T-cell (primary cell): ENCODE measurements at places on chromosomes 11 and 22.

- no peak for DNase-seq
These were observed 12.7 kb downstream of the MUC2 start for GRCh38 chr11:1087279-1087960.

DNA sequence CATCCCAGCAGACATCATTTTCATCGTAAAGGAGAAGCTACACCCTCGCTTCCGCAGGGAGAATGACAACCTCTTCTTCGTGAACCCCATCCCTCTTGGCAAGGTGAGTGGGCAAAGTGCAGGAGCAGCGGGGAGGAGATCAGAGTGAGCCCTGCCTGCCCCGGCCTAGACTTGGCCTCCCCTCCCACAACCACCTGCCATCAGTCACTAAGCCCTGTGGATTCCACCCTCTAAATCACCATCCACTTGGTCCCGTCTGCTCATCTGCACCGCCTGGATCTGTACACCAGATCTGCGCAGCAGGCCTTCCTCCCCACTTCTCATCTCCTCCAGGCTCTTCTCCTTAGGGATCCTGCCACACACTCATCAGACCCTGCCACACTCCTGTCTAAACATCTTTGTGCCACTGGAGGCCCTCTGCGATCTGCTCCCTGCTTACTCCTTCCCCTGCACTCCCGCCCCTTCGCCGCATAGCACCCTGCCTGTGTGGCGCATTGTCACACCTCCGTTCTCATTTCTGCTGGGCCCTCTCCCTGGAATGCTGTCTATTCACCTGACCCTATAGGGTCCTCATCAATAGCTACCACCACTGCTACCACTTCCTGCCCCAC, 14.2 kb downstream of the UCP2 start:
- DNase-seq, result no peak

DNA sequence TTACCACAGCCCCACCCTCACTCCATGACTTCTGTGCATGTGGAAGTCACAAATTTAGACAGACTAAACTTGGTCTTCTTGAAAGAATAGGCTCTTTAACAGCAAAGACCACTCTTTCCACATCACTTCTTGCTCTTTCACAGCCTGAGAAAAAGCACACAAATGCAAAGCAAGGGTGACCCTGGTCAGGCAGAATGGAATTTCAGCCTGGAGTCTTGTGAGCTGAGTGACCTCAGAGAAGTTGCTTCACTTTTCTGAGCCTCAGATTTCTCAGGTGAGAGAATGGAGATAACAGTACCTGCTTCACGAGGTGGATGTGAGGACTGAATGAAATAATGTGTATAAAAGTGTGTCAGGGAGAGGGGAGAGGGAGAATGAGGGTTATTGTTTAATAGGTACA, 26.8 kb upstream of the LIPT2 start:
- DNase-seq, result no peak

GRCh38 chr22:49551897-49552614, 275.6 kb downstream of the BRD1 start:
- DNase-seq, result no peak

- no peak for DNase-seq
These were observed 105.6 kb downstream of the SLC1A2 start for GRCh38 chr11:35313760-35314153.

GRCh38 chr11:114138411-114138810, 78.9 kb downstream of the ZBTB16 start:
- DNase-seq, result no peak

DNA sequence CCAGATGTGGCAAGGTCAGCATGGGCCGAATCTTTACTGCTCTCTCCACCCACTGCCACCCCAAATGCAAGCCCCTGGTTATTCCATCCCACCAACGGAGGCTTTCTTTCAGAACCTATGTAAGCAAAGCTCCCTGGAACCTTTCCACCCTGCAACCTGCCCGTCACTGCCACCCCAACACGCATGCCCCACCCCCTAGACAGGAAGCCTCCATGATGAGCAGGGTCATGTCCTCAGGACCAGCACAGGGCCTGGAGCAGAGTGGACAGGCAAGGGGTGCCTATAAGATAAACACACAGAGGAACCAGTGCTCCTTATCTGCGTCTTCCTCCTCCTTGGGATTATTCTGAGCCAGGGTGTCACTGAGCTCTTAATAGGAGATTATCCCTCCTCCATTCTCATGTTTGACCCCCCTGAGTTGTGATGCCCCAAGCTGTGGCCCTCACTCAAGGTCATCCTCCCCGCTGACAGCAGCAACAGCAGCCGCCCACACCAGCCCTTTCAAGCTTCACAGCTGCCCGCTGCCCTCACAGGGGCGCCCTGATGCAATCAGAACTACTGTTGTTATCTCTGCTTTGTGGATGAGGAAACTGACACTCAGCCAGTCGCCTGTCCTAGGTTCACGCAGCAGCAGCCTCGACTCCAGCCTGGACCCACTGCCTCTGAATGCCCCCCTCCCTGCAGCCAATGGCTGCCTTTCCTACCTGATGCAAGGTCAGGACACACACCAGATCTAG, 647.3 kb downstream of the TBC1D22A start:
- no peak for DNase-seq

- DNase-seq, result no peak
These were observed 2.7 kb downstream of the ARHGAP1 start for GRCh38 chr11:46697723-46698122.

GRCh38 chr22:45602004-45602733, 69.5 kb upstream of the ATXN10 start:
- DNase-seq, result no peak

DNA sequence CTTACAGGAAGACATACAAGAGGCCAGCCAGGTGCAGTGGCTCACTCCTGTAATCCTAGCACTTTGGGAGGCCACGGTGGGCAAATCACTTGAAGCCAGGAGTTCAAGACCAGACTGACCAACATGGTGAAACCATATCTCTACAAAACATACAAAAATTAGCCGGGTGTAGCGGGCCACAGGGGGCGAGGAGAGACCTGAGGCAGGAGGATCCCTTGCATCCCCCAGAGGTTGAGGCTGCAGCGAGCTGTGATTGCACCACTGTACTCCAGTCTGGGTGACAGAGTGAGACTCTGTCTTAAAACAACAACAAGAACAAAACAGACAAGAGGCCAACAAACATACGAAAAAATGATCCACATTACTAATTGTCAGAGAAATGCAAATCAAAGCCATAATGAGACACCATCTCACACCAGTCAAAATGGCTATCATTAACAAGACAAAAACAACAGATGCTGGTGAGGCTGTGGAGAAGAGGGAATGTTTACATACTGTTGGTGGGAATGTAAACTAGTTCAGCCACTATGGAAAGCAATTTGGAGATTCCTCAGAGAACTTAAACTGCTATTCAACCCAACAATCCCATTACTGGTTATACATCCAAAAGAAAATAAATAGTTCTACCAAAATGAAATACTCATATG, 498.8 kb upstream of the ARHGAP42 start:
- no peak for DNase-seq

- DNase-seq, result no peak
These were observed 2.1 kb downstream of the CSNK1E start for GRCh38 chr22:38314933-38315822.

DNA sequence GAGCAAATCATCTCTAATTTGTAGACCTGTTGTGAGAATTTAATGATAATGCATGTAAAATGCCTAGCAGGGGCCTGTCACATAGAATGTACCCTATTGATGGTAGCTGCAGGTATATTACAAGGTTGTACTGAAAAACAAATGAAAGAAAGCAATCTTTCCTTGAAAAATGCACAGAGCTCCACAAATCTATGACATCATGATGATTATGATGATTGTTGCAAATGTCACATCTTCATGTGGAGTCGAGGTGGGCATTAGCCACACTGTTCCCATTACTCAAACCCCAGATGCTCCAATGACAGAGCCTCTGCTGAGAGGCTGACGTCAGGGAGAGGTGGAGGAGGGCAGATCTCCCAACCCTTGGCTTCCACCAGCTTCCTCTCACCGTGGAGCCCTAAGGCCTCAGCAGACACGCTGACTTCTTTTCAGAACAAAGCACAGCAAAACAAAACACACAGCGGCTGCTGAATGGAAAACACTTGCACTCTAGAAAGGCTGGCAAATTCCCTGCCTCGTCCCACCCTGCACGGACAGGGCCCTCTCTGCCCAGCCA, 298.3 kb downstream of the KIRREL3 start:
- DNase-seq, result no peak

DNA sequence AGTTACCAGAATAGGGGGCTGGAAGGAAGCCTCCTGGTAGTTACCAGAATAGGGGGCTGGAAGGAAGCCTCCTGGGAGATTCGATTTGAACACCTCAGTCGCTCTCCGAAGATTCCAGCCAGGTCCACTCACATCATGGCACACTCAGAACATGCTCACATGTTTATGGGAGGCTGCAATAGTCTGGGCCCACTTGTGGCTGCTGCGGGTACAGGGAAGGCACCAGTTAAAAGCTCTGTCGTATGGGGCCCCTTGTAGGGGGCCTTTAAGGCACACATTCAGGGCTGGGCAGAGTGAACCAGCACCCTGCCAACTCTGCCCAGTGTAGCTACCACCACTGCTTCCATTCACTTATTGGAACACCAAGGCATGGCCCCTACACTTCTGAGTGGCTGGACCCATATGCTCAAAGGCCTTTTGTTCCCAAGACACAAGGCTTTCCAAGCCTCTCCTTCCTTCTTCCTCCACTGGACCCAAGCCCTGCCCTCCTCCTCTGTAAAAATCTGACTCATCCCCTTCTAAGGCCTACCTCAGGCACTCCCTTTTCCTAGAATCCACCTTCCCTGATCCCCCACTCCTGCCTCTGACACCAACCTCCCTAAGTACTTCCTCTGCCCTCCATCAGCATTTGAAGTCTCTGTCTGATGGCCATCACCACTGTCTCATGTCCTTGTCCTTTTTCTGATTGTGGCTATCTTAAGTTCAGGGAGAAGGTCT, 28.0 kb downstream of the USP35 start:
- DNase-seq, result no peak

DNA sequence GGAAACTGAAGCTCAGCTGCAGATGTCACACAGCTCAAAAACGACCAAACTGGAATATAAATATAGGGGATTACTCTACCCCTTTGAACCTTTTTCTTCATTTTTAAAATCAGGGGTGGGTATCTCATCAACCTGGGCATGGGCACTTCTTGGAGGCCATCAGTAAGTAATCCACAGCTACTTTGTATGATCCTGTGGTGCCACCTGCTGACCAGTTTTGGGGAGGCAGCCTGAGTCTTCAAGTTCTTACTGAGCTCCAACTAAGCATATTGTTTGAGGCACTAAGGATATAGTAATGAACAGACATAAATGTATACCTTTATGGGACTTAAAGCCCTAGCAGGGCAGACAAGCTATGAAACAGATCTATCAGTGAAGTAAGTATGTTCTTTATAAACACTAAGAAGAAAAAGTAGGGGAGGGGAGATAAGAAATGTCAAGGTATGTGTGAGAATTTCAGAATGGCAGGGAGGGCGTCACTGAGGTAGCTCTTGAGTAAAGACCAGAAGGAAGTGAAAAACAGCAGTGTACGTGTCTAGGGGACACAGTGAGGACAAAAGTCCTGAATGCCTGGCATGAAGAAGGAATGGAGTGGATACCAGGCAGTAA, 18.4 kb downstream of the TUB start:
- DNase-seq, result peak; percentile 11

DNA sequence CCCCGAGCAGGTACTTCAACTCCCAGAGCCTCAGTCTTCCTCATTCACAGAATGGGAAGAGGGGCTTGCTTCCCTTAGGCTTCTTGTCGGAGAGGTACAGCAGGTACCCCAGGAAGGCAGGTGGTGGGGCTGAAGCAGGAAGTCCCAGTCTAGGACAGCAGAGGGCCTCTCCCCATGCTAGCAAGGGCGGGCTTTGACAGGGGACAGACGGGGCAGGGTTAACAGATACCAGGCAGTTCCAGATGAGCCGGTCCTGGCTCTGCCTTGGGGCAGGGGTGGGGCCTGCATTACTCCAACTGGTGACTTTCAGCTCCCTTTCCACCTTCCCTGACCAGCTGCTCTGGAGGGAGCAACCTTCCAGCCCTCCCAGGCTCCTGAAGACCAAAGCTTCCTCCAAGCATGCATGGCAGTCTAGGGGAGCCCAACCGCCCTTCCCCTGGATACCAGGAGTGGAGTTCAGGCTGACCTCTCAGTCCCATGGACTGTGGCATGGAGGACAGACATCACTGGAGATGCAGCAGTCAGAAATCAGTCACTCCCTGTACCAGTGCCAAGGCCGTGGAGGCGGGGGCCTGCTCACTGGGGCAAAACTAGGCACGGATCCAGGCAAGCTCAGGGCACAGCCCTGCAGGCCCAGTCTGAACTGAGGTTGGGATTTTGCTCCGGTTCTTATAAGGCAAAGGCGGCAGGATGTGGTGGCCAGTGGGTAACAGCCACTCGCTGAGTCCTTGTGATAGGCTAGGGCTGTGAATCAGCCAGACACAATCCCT, 60.5 kb downstream of the NAT10 start:
- DNase-seq, result no peak

DNA sequence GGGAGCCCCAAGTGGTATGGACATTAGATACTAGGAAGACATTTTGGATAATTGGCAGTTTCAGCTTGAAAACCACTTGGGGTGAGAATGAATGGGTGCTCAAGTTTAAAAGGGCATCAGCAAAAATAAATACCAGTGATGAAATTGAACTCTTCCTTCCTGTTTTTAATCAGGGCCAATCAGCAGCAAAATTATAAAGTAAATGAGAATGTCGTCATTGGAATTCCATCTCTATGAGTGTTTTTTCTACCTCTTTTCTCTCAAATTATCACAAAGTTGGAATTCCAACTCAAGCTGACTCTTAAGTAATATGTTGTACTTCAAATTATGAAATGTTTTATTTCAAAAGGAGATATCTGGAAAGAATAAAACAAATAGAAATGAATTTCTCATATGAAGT, 730.6 kb downstream of the METTL15 start:
- DNase-seq, result no peak

DNA sequence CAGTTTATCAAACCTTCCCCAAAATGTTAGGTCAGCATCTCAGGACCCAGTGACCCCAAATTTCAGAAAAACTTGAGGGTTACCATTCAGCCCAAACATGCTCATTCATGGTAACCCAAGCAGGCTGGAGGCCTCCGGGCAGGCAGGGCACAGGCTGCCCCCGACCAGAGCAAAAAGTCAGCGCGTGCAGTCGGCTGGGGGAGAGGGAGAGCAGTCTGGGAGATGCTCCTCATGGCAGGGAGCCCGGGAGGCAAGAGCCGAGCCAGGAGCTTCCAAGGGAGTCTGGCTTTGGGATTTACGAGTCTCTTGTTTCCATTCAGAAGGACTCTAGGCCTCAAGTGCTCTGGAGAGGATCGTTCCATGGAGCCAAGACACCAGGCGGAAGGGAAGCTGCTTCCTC, 45.7 kb downstream of the RPUSD4 start:
- no peak for DNase-seq

- no peak for DNase-seq
These were observed 58.4 kb upstream of the GRAMD1B start for GRCh38 chr11:123371506-123372297.

- no peak for DNase-seq
These were observed 408.3 kb upstream of the DDI1 start for GRCh38 chr11:103628121-103628520.

DNA sequence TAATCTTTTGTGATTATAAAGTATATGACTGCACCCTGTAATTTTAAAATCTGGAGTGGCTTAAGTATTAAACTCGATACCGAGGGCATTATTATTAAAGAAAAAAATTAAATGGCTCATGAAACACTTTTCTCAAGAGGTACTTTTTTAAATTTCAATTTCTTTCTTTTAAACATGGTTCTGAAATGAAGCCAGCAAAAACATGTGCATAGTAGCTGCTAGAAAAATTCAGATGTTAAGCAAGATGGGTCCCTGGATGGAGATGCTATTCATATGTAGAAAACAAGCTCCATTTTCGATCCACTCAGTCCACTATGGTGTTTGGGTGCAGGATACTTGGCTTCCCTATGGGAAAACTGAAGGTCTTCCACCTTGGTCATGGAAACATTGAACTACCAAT, 189.5 kb downstream of the PGR start:
- DNase-seq, result no peak

GRCh38 chr22:33919391-33920196, 682 bp downstream of the LARGE1 start:
- no peak for DNase-seq
